ENCODE measurements at places on chromosomes 16 and 17.
A peak's percentile ranks its signal among the peaks of the same experiment; 100 is the strongest.

DNA sequence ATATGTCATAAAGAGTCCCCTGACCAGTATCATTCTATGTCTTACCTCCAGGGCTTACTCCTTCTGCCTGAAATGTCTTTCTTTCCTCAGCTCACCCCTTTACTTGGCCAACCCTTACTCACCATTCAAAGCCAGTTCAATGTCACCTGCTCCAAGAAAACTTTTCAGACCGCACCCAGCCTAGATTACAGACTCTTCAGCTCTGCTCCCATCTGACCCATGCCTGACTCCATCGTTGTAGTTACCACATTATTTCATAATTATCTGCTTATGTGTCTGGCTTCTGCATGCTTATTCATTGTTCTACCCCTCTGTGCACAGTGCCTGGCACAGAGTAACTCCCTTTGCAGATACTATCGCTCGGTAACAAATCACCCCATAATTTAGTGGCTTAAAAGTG, 62.5 kb upstream of the TOB1 start:
- DNase-seq: no peak

DNA sequence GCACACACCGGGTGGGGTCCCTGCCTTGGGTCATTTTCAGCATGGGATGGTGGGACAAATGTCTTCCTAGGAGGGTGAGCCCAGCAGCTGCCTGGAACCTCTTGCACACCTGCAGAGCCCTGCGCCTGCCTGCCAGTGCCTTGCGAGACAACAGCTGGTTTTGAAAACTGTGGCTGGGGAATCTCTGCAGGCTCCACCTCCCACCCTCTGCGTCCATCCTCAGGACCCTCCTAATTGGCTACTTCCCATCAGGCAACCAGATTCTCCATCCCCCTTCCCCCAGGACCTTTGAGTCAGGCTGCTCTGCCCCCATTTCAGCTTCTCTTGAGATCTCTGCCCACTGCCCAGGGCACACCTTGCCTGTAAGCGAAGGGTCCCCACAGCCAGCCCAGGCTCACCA, 26.6 kb downstream of the PEMT start:
- no peak for DNase-seq

DNA sequence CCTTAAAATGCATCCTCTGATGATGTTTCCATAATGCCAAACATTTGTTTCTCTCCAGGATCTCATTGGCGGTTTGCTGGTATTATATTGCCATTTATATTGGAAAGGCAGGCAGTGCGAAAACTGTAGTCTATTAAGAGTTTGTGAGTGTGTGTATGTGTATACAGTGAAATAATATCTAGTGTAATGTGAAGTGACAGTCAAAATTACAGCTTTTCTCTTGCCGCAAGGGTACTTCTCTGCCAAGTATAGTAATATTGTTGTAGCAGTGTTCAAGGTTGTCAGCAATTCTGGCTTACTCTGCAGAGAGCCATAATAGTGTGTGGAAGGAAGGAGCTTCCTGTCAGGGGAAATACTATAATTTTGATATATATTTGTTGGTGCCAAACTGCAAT, 178.6 kb downstream of the WWOX start:
- no peak for DNase-seq

- no peak for DNase-seq
These were observed 240.3 kb upstream of the DYNLRB2 start for GRCh38 chr16:80300456-80300855.

GRCh38 chr16:29839822-29840221, 19.6 kb downstream of the MVP start:
- peak; percentile 74 for DNase-seq

GRCh38 chr16:67915831-67916723, 15.6 kb downstream of the CTRL start:
- no peak for DNase-seq

DNA sequence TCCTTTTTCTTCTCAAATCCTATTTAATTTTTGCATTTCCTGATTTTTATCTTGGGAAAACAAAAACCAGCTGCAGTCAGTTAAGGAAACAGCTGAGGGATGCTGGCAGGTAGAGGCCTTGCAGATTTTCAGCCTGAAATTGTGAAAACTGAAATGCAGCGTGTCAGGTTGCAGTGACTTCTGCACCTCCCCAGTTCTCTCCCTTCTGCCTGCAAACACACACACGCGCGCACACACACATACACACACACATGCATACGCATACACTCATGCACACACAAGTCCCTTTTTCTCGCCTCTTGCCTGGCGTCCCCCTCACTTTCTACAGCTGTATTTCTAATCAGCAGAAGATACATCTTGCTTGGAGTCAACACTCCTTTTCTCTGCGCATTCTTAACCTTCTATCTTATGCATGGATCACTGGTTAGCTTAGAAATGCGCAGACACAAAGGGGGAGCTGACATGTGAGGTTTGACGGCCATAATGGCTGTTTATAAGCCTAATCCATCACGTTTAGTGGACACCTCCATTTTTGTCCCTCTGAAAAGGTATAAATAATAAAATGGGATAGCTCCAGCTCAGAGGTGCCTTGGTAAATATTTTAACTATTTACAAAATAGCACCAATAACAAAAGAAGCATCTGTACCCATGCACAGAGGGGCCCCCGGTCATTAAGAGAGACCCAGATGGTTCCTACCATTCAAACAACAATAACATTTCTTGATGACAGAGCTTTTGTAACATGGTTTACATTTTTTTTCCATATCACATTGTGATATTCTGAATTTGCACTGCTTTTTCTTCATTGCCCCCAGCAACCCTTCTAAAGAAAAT, 392.1 kb upstream of the SALL1 start:
- no peak for DNase-seq

DNA sequence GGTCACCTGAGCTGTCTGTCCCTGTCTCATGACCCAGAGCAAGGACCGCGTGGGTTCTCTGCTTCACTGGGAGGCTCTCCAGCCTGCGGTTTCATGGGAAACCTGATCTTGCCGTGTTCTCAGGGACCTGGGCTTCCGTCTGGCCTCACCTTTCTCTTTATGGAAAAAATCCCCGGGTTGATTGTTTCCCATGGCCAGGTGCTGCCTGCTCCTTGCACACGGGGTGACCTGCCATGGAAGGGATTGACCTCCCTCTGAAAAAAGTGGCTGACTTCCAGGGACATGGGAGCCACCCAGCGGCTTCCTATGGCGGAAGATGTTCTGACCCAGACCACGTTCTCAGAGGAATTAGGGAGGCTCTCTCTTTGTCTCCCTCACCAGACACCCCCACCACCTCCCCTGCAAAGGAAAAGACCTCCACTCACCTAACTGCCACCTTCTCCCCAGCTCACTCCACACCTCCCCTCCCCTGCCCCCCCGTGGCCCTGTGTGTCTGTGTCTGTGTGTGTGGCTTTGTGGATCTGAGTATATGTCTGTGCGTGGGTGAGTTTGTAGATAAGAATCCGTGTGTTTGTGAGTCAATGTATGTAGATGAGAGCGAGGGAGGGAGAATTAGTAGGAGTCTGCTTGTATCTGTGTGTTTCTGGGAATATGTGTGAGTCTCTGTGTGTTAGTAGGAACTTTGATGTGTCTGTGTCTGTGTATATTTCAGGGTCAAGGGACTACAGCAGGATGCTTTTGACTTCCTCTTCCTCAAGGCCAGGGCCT, 154.6 kb downstream of the NTN1 start:
- DNase-seq: no peak

DNA sequence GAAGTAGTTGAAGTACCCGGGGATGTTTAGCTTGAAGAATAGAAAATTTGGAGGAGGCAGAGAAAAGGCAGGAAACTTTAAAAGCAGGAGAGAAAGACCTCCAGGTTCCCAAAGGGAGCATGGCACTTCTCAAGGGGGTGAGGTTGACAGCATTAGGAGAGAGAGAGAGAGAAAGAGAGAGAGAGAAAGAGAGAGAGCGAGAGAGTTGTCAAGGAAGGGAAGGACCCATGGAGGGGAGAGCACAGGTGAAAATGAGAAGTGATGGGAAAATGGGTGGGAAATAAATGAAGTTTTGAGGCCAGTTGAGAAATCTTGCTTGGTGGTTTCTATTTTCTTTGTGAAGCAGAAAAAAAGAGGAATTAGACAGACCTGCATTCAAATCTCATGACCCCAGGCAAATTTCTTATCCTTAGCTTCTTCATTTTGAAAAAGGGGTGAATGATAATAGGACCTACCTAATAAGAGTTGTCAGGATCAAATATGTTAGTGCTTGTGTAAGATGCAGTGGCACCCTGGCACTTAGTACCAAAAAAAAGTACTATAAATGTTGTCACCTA, 24.0 kb downstream of the PRKCB start:
- DNase-seq: no peak

DNA sequence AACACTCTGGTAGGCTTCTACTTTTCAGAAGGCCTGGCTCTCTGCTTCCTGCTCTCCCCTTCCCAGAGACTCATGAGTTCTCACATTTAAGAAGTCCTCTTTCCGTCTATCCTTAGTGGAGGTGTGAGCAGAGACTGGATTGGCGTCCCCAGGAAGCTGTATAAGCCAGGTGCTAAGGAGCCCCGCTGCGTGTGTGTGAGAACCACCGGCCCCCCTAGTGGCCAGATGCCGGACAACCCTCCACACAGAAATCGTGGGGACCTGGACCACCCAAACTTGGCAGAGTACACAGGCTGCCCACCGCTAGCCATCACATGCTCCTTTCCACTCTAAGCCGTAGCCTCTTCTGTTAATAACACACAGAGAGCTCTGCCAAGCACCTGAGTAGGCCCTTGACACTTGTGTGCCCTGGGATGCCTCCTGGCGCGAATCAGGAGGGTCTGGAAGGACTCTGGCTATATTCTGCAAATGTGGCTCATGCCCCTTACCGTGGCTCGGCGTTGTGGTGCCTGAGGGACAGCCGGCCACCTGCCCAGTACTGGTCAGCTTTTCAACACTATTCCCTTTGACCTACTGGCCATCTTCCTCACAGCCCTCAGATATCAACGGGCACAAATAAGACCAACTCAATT, 13.9 kb downstream of the CYB5D2 start:
- DNase-seq: no peak

DNA sequence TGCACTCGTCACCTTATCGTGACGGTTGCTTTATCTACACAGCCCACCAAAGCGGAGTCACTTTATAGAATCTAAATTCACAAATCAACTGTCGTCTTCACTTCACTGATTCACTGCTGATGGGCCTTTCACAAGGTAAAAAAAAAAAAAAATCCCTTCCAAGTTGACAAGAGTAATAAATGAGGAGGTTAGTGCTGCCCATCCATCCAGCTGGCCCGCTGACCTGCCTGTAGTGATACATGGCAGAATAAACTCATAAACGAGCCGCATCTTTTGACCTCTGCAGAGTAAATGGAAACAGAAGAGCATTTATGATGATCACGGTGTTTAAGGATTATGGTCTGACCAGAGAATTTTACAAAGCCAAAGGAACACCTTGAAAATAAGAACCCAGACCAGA, 227.3 kb upstream of the IRX5 start:
- DNase-seq: no peak

DNA sequence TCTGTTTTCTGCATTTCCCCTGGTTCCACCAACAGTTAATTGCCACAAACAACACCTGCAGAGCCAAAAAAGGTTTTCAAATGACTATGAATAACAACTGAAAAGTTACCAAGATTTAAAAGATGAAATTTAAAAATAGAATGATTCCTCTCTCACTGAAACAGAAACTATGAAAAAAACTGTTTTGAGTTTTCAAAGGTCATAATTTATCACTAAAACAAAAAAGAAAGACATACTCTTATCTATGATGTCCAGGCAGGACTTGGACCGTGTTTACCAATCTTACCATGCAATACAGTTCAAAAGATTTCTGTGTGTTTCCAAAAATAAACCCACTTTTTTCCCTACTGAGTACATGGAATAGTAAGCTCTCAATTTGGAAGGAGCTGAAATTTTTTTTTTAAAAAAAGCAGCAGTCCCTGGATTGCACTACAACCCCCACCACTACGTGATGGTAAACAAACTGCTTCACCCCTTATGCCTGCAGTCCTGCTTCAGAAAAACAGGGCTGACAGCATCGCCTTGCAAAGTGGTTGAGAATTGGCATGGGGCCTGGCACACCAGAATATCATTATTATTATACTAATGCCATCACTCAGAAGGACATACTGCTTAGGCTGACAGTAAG, 8.5 kb downstream of the TXNDC11 start:
- peak; percentile 44 for DNase-seq

- DNase-seq: no peak
These were observed 43.1 kb downstream of the MAP2K6 start for GRCh38 chr17:69457603-69458002.

DNA sequence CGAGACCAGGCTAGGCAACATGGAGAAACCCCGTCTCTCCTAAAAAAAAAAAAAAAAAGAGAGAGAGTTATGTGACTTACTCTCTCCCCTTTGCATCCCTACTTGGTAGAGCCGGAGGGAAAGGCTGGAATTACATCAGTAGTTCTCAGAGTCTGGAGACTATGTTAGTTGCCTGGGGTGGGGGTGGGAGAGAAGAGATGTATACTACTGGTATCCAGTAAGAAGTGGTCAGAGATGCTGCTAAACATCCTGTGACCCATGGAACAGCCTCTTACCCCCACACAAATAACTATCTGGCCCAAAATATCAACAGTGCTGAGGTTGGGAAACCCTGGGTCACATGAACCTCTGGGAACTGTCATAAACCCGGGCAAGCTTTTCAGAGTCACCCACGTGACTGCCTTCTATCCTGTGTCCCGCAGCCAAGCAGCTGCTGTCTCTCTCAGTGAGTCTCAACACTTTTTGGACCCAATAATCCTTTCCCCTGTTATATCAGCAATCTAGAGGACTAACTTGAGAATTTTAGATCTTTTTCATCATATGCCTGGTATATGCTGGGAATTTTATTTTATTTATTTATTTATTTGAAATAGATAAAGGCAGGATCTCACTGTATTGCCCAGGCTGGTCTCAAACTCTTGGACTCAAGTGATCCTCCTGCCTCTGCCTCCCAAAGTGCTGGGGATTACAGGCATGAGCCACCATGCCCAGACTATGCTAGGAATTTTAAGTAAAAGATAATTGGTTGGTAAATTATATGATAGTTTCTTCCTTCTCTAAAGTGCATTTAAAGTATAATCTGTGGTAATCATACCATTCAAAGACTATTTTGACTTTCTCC, 8.7 kb downstream of the EIF1 start:
- DNase-seq: peak; percentile 65

- DNase-seq: no peak
These were observed 51.7 kb downstream of the GAN start for GRCh38 chr16:81366316-81366932.

DNA sequence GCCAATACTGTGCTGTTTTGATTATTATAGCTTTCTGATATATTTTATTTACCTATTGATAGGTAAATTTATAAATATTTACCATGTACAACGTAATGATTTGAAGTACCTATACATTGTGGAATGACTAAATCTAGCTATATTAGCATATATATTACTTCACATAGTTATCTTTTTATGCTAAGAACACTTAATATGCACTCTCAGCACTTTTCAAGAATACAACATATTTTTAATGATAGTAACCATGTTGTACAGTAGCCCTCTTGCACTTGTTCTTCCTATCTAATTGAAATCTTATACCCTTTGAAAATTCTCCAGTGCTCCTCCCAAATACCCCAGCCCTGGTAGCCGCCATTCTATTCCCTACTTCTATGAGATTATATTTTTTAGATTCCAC, 604.0 kb upstream of the KIF2B start:
- DNase-seq: no peak

GRCh38 chr16:69579783-69580481, 14.2 kb downstream of the NFAT5 start:
- DNase-seq: no peak

- DNase-seq: no peak
These were observed 773 bp downstream of the CENPX start for GRCh38 chr17:82021900-82022309.

All from ovary (tissue), 10 donors.